ENCODE measurements at places on chromosomes 5 and 9.

DNA sequence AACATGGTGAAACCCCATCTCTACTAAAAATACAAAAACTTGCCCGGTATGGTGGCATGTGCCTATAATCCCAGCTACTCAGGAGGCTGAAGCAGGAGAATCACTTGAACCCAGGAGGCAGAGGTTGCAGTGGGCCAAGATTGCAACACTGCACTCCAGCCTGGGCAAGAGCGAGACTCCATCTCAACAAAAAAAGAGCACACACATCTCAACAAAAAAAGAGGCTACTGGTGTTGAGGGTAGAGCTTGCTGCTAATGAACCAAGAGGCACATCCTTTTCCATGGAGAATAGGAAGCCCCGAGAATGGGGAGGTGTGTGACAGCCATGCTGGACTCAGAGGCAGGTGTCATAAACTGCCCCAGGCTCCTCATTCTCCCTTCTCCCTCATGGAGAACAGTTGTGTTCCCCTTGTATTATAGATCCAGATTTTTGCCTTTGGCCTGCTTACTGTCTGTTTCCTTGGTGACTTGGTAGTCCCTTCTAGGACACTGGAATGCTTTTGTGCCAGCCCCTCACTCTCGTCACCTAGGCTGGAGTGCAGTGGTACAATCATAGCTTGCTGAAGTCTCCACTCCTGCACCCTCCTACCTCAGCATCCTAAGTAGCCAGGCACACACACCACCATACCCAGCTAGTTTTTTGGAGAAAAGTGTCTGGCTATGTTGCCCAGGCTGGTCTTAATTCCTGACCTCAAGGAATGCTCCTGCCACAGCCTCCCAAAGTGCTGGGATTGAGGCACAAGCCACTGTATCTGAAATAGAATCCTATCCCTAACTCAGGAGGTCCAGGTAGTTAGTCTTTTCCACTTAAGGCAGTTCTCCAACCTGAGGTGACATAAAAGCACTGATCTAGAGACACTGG, 5.1 kb downstream of the RPL12 start:
- no peak for DNase-seq

DNA sequence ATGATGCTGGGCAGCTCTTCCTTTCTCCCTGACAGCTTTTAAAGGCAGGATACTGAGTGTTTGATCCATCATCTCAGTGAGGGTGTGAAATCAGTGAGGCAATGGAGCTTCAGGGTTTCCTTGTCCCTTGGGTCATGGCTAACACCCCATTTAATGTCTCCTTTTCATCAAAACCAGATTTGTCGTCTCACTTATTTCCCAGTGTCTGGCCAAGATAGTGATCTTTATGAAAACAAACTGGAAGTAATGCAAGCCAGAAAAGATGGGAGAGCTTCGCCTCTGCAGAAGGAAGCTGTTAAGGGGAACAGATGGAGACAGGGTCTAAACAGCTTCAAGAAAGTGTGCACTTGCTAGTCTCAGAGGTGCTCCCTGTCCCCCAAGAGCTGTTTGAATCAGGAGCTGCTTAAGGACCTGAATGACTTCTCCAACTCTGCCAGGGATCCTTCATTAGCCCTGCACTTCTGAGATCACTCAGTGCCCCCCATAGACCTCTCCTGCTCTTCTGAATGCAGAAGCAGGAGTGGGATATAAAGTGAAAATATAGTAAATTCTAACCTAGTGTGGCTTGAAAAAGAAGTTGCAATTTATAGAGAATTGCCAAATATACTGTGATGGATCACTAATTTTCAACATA, 96.1 kb downstream of the F2RL2 start:
- DNase-seq, result no peak

DNA sequence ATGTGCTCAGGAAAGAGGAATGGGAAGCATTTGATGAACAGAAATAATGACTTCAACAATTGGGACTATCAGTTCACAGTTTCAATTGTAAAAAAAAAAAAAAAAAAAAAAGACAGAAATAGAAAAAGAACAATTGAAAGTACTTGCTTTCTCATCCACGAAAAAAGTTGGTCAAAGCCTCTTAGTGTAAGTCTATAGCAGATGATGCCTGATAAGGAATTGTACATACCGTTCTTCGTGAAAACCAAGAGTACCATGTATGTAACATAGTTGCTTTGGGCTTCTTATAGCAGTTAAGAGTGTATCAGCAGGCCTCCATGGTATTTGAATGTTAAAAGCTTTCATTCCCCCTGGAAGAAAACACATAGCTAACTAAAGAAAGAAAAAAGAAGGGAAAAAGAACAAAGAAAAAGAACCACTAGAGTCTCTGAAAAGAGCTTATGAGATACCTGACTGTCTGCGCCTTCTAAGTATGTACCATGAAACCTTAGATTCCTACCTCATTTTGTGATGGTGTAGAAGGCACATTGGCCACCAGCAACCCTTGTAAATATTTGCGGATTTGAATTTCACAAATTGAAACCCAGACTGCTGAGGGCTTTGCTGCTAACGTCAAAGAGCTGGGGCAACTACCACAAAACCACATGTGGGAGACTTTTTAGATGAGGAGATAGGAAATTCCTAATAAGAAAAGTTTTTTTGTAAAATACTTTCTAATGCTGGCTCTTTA, 75.2 kb downstream of the TMC1 start:
- DNase-seq, result no peak

DNA sequence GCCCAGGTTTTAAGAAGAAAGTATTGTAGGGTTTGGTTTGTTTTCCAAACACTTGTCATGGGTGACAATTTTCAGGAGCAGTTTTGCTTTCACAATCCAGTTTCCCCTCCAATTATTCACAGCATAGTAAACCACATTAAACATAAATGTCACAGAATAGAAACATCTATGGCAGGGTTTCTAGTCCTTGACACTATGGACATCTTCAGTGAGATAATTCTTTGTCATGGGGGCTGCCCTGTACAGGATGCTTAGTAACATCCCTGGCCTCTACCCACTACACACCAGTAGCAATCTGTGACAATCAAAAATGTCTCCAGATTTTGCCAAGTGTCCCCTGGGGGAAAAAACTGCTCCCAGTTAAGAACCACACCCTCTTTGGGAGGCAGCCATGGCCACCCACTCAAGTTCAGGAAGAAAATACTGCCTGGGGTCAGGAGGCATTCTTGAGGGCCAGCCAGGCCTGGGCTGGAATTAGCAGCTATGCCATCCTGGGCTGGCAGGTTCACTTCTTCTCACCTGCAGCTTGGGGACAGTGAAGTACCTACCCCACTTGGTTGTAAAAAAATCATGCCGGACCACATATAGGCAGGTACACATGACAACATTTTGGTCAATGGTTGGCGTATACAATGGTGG, 116.3 kb downstream of the HSD17B3 start:
- no peak for DNase-seq

DNA sequence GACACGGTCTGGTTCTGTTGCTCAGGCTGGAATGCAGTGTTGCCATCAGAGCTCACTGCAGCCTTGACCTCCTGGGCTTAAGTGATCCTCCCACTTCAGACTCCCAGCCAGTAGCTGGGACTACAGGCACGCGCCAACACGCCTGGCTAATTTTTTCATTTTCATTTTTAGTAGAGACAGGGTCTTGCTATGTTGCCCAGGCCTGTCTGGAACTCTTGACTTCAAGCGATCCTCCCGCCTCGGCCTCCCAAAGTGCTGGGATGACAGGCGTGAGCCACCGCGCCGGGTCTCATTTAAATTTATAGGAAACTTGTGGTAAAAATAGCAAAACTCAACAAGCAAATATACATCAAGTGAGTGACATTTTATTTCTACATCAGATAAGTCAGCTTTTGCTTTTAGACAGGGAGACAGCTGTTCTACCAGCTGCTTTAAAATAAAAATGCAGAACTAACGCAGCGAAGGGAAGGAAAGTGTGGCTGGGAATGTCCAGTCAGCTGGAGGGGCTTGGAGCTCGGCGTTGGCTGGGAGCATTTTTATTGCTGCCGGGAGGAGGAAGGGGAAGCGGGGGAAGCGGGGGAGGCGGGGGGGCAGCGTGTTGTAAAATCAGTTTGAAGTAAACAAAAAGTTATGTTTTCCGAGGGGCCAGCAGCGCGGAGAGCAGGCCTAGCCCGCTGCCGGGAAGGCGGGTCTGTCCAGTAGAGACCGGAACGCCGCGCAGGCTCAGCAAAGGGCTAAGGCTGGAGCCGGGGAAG, 707 bp upstream of the ZFYVE16 start:
- DNase-seq, result no peak

All from DMS79 (cell line).